ENCODE measurements at places on chromosomes 2 and 18. TPM values are rescaled to one million over a fixed set of nuclear protein-coding genes. Genes with fewer than 3 reads are reported as not detected.
A peak's percentile ranks its signal among the peaks of the same experiment; 100 is the strongest.

GRCh38 chr2:18172607-18173006 is 294.1 kb downstream of the KCNS3 start:
- no peak for DNase-seq

DNA sequence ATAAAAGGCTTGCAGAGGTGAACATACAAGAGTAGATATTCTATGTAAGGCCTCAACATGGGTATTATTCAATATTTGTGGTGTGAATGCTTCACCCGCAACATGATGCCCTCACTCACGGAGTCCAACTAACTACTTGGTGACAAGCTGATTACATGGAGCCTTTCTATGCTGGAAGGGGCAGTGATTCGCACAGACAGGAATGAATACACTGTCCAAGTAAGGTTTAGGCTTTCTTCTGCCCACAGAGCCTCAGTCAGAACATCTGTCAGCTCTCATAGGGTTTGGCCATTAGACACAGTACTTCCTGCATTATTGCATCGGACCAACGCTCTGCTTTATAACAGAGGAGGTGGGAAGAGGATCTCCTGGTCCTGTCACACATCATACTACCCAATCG is 80.3 kb upstream of the SLC35G4 start:
- DNase-seq = no peak

GRCh38 chr2:218262237-218262600 is 1.4 kb downstream of the GPBAR1 start:
- no peak for DNase-seq

DNA sequence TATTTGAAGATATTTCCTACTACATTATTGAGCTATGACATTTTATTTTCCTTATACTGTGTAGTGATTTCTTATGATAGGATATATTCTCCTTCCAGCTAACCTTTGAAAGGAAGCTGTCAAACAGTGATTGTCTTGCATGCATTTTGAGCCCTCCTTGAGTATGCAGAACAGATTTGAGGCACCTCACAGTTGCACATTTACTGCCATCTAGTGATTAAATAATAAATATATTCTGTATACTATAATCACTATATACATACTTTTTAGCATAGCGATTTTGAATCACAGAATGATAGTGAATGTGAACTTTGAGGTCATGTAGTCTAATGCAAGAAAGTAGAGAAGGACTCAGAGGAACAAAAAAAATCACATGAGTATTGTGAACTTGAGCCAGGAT is 268.4 kb upstream of the CDH19 start:
- DNase-seq = no peak

DNA sequence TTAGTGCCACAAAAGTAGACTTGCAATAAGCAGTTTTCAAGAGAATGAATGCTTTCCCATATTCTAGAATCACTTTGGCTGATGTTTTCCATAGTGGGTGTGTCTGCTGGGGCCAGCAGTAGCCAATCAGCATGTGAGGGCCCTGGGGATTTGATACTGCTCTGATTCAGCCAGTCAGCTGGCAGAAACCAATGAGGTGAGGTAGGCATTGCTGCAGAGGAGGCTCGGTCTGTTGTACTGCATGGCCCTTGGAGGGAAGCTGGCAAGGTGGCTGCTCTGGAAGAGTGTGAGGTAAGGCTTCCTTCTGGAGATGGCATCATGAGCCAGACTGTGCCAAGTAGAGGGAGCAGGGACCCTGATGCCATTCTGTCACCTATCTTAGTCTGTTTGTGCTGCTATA is 22.7 kb downstream of the TMEM87B start:
- DNase-seq = no peak

DNA sequence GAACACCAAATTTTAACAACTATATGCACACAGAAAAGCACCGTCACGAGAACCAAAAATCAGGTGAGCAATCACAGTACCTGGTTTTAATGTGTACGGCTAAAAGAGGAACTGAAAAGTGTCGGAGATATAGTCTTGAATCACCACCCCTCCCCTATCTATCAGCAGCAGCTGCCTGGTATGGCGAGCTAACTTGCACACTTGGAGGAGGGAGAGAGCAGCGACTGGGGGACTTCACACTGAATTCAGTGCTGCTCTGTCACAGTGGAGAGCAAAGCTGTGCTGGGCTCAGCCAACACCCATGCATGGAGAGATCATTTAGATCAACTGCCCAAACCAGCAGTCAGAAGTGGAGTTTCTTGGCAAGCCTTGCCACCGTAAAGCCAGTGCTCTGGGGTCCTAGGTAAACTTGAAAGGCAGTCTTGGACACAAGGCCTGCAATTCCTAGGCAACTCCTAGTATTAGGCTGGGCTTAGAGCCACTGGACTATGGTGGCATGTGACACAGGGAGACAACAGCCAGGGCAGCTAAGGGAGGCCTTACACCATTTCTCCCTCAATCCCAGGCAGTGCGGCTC is 89.2 kb upstream of the CD226 start:
- no peak for DNase-seq

DNA sequence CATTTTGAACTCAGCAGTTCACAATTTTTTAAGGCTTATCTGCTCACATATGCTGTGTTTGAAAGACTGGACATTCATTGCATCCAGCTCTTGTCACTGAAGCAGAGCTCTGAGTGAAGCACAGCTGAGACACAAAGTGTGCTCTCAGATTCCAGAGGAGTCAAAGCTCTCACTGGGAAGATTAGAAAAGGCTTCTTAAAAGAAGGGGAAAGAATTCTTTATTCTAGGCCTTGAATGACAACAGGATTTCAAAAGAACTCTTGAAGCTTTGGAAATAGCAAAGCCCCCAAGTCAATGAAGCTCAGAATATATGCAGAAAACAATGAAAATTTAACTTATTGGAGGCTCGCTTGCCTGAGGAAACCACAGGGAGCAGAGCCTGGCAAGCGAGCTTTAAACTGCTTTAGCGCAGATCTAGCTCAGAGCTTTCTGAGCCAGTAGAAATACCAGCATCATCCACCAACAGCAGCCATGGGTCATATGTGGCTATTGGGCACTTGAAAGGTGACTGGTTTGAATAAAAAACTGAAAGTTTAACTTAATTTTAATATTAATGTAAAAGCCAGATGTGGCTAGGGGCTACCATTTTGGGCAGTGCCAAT is 369.7 kb downstream of the OSR1 start:
- no peak for DNase-seq

DNA sequence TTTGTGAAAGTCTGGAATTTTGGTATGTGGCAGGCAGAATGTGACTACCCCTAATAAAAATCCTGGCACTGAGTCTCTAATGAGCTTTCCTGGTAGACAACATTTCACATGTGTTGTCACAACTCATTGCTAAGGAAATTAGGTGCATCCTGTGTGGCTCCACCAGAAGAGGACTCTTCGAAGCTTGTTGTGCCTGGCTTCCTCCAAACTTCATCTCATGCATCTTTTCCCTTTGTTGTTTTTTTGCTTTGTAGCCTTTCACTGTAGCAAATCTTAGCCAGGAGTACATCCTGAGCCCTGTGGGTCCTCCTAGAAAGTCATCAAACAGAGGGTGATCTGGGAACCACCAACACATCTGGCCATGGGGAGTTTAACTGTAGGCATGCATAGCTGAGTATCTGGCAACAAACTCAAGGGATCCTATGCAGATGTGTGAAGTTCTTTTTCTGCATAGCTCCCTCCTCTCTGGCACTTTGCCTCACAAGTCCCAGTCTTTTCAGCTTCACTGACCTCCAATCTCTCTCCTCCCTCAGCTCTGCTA is 42.1 kb upstream of the SERTAD2 start:
- no peak for DNase-seq

DNA sequence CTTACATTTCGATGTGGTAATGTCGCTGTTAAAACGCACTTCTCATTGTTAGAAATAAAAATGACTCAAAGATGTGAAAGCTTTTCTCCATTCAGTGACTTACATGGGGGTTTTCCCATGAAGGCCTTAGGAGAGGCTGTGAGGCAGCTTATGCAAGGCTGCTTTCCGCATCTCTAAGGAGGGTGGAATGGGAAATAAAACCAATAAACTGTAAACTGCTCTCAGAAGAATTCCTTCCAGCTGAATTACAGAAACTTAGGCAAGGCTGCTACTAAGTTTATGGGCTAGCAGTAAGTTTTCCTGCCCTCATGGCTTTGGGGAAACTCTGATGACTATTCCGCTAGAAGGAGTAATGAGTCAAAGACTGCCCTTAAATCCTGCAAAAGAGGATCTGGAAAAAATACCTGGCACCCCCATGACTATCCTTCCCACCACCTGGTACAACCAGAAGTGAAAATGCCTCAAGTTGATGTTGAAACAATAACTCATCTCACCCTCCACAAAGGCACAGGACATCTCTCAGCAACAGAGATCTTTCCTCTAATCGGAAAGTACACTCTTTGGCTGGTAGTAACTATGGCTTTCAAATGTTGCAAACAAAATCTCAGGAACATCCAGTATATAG is 97.7 kb upstream of the SMAD7 start:
- DNase-seq = no peak

DNA sequence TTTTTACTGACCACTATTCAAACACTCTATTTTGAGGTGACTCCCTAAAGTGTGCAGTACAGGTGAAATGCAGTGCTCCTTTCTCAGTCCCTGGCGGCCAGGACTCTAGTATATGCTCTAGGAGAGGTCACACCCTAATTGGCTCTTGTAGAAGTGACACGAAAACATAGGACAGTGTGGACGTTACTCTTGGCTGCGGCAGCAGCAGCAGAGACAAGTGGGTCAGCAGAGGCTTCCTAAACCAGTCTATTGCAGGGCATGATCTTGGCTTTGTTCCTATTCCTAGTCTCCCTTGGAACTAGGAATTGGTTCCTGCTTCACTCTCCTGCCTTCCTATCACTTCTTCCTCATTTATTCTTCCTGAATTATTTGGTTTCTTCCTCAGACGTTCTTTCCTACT is 10.1 kb upstream of the ONECUT2 start:
- DNase-seq = no peak

DNA sequence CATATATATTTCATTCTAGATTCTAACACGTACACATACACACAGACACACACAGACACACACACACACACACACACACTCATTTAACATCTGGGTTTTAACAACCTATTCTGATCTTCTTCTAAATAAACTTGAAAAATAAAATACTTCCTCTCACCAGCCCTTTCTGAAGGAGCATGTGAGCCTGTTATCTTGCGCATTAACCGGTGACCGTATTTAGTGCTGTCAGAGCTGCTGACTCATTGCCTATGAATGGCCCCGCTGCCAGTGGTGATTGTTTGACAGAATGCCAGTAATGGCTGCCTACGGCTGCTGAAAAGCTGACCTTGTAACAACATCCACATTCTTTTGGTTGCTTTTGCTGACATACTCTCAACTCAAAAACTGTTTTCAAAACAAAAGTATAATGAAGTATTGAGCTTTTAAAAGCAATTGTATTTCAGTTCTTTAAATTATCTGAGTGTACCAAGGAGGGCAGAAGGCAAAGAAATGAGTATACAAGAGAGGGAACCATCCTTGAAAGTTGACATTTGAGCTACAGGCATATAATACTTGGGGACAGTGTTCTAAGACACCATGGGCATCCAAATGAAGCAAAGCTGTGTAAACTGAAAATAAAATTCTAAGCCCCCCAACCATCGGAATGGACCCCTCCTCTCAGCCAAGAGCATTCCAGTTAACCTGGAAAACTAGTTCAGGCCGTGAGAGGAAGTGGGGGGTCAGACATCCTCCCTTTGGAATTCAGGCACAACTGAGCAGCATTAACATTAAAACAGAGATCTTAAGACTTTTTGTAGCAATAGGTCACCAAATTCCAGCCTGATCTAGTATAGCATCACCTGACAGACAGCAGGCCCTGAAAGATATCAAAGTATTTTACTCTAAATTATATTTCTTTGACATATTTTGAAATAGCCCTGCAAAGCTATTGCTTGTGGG is 50.2 kb upstream of the DTNA start:
- DNase-seq = peak; percentile 86

- DNase-seq = no peak
Observed at GRCh38 chr2:23803965-23804542, 122.9 kb downstream of the ATAD2B start.

- DNase-seq = no peak
Observed at GRCh38 chr18:57624988-57625387, 3.4 kb upstream of the NARS1 start.

GRCh38 chr2:38648107-38648761 is 17.7 kb upstream of the GALM start:
- DNase-seq = no peak

DNA sequence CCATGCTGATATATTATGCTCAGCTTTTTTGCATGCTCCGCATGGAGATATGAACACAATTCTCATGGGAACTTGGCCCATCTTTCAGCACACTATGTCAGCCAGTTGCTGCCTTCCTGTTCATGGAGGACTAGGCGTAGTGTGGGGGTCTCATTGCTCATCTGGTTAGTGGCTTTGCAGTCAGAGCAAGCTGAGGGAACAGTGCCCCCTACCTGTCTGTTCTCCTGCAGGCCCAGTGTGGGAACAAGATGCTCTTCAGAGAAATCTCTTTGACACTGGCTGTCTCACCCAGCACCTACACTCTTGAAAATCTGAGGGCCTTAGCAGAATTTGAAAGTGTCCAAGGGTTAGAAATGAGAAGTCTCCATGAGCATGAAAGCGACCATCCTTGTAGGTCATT is 47.1 kb downstream of the SPTBN1 start:
- DNase-seq = no peak

DNA sequence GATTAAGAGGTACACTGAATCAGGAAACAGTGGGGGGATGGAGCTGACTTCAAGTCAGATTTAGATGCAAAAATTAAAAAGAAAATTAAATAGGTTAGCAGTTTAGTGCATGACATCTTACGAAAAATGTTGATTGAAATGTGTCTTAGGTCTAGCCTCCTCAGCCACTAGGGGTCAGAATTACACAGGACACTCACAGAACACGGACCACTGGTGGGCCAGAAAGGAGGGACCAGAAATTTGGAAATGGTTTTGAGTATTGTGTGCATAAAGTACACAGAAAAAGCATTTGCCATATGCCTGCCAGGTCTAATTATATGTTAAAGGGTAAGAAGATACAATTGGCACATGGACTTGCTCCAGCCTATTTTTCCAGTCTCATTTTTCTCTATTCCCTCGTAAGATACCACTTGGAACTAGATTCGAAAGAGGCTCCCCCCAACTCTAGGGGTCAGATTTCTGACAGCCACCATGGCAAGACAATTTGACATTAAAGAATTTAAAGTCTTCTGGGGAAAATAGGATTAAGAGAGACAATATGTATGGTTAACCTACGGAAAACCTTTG is 550.2 kb upstream of the SETBP1 start:
- DNase-seq = no peak

GRCh38 chr2:220648628-220649027 is 923.5 kb downstream of the EPHA4 start:
- no peak for DNase-seq

LHCGR gene
- 12.4 TPM for total RNA-seq

PNKD gene
- total RNA-seq = 56.3 TPM

TCF23 gene
- not detected for total RNA-seq

DIPK1C gene
- 1.4 TPM for total RNA-seq

ZNF892 gene
- total RNA-seq = 8.5 TPM

ZBTB7C gene
- total RNA-seq = 44.2 TPM

CHN1 gene
- total RNA-seq = 38.4 TPM

PROC gene
- not detected for total RNA-seq

CBLN2 gene
- not detected for total RNA-seq

LRP2 gene
- total RNA-seq = 0.89 TPM

CCDC74B gene
- 7.5 TPM for total RNA-seq

ANO7 gene
- total RNA-seq = 3.8 TPM

SCG2 gene
- 0.80 TPM for total RNA-seq

LOXL3 gene
- total RNA-seq = 9.2 TPM

DOK6 gene
- total RNA-seq = 14.1 TPM

All from sciatic nerve (tissue), 2 donors.